ENCODE measurements at places on chromosomes 7 and 10.

GRCh38 chr10:35136263-35136815 is 9.7 kb downstream of the CREM start:
- peak; percentile 29 for DNase-seq

- DNase-seq = peak; percentile 16
Observed at GRCh38 chr10:22103701-22104470, 100.4 kb upstream of the DNAJC1 start.

DNA sequence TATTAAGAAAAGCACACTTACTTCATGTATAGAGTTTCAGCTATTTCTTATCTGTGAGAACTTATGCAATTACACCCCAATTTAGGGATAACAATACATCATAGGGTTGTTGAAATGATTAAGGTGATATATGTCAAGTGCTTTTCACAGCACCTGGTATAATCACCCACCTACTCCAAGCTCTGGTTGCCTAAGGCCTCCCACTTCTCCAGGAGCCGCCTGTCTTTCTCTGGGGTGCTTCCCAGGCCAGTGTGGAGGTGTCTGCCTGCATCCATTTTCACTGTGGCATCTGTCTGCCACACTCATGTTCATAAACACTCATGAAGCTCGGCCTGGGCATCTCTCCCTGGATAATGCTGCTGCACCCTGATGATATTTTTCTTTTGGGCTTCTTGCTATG is 250.3 kb downstream of the STK31 start:
- DNase-seq = no peak

DNA sequence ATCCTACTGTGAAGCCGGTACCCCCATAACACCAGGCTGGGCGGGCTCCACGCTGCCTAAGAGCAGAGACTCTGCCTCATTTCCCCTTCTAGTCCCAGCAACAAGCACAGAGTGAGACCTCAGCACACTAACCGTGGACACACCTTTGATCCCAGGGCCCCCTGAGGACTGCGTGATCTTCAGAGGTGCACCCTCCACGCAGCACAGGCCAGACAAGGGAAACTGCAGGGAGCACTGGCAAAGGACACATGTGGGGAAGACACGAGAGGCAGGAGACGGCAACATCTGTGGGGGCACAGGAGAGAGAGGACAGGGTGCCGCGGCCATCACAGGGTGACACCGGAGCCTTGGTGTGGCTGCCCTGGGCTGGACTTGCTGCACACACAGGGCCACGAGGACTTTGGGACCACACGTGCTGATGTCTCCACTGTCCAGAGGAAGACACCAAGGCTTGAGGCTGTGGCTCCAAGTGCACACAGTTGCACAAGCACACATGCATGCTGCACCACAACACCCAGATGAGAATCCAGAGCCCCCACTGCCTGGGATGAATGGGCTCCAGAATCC is 128.8 kb downstream of the PTPRN2 start:
- DNase-seq = no peak

- DNase-seq = no peak
Observed at GRCh38 chr10:3500408-3500856, 284.6 kb downstream of the KLF6 start.

DNA sequence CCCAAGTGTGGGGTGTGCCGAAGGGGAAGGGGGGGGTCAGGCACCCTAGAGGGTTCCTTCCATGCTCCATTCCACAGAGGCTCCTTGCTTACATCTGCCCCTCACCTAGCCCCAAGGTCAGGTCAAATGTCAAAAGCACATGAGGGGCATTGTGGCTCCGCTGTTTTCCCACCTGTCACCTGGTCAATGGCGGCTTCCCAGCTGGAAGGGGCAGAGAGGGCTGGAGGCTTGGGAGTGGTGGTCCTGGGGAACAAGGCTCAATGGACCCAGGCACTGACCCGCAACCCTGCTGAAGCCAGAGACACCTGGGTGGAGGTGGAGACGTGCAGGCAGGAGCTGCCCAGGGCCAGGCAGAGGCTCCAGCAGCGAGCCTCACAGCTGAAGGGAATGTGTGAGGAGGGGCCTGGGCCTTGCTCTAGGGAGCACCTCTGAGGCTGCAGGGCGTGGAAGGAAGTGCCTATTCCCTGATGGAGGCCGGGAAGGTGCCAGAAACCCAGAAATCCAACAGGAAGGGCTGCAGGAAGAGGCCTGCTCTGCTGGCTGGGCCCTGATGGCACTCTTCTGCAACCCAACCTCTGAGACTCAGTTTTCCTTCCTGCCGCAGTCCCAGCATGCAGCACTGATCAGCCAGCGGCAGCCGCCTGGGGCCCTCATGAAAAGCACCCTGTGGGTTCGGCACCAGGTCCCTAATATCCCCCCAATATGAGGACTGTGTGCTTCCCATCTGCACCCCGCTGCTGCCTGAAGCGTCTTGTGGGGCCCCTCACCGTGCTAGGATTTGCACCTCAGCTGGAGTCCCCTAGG is 16.0 kb downstream of the RASGEF1A start:
- no peak for DNase-seq

- DNase-seq = no peak
Observed at GRCh38 chr7:99362801-99363200, 11.7 kb upstream of the ARPC1B start.

DNA sequence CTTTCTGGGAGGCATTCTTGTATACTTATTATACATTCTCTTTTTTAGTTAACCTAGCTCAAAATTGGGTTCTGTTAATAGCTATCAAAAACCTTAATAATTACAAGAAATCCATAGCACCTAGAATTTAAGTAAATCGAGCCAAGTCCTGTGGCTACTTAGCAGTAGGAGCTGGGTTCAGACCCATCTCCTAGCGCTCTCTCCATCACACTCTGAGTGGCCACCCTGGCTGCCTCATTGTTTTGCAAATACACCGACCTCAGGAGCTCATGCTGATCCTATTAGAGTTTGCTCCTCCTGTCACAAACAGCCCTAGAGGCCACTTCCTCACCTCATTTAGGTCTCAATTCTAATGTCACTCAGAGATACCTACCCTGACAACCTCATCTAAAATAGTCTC is 46.2 kb upstream of the OSBPL3 start:
- no peak for DNase-seq

DNA sequence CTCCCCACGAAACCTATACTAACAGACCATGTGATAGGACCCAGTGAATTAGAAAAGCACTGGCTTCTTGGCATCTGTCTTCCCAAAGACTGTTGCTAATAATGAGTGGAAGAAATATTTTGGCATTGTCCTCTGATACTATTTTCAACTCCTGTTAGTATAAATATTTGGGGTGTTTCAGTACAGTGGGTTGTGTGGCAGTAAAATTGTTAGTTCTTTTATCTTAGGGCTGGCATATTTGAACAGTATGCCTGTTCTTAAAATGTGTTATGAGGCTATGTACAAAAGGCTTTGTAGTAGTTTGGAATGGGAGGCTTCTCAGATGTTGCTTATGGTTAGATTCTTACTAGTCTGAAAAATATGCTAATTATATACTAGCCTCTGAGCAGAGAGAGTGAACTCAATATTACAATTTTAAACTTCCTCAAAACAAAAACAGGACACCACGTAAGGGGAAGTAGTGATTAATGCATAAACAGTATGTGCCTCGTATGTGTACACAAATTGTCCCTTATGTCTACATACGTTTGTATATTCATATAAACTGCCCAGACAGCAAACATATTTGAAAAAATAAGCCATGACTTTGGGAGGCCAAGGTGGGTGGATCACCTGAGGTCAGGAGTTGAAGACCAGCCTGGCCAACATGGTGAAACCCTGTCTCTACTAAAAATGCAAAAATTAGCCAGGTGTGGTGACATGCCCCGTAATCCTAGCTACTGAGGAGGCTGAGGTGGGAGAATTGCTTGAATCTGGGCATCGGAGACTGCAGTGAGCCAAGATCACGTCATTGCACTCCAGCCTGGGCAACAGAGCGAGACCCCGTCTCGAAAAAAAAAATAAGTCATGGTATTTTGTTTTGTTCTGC is 115.4 kb downstream of the ARID5B start:
- peak; percentile 44 for DNase-seq

GRCh38 chr10:132565516-132566209 is 28.1 kb downstream of the INPP5A start:
- no peak for DNase-seq

- no peak for DNase-seq
Observed at GRCh38 chr7:67523713-67524112, 527.1 kb downstream of the TYW1 start.

Measured in CD4-positive, alpha-beta T cell treated with Interferon alpha-2 for 1 hour (primary cell).